Left renal pelvis (tissue), 4 donors: ENCODE measurements at places on chromosomes 13 and 19. TPM values are rescaled to one million over a fixed set of nuclear protein-coding genes. Genes with fewer than 3 reads are reported as not detected.
A peak's percentile ranks its signal among the peaks of the same experiment; 100 is the strongest.

GRCh38 chr13:110689041-110689440 lies 16.9 kb downstream of the CARS2 start:
- DNase-seq, result no peak

DNA sequence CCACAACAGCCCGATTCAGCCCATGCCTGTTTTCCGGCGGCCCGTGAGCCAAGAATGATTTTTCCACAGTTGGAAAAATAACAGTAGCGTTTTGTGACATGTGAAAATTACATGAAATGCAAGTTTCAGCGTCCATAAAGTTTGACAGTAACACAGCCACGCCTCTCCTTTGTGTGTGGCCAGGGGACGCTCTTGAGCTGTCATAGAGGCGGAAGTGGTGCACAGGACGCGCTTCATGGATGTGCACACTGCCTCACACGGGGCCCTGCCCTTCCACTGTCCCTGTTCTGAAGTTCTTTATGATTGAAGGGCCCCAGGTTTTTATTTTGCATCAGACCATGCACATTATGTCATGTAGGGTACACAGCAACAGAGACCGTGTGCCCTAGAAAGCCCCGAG lies 12.4 kb upstream of the ELAVL1 start:
- DNase-seq, result no peak

DNA sequence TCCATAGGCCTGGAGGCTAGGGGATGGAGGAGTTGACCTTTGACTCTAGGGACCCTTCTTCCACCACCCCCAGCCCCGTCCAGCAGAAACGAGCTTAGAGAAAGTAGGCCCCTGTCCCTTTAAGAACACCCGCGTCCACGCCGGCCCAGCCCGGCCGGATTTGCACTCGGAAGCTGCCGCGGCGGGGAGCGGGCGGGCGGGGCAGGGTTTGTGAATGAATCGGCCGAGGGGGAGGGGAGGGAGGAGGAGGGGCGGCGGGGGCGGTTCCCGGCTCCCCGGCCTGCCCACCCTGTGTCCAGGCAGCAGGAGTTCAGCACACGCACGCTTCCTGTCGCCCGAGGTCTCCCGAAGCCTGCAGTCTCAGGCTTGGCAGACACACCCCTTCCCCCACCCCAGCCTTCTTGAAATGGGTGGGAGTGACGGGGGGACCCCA lies 1.5 kb downstream of the UNC13A start:
- DNase-seq, result no peak

CEACAM4 gene
- polyA plus RNA-seq, result 0.31 TPM

ZNF358 gene
- polyA plus RNA-seq, result 71.8 TPM

FBN3 gene
- polyA plus RNA-seq, result 19.5 TPM

GRCh38 chr13:48126944-48127830 lies 32.3 kb upstream of the MED4 start:
- DNase-seq, result no peak

NLRP5 gene
- polyA plus RNA-seq, result not detected

- DNase-seq, result peak; percentile 75
Measured at GRCh38 chr19:39824143-39825092, 9.5 kb downstream of the DYRK1B start.

DNA sequence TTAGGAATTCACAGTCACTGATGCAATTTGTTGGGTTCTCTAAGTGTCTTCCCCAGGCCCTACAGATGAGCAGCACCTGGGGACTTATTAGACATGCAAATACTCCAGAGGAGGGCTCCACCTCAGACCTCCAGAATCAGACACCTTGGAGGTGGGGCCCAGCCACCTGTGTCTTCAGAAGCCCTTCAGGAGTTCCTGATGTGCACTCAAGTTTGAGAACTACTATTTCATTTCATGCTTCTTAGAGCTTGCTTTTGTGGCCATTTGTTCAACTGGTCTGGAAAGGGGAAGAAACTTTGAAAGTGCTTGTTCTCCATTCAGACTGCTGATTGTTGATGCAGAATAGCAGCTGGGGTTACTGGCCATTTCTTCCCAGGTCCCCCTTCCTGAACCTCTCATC lies 472.0 kb downstream of the COG6 start:
- DNase-seq, result no peak

DNA sequence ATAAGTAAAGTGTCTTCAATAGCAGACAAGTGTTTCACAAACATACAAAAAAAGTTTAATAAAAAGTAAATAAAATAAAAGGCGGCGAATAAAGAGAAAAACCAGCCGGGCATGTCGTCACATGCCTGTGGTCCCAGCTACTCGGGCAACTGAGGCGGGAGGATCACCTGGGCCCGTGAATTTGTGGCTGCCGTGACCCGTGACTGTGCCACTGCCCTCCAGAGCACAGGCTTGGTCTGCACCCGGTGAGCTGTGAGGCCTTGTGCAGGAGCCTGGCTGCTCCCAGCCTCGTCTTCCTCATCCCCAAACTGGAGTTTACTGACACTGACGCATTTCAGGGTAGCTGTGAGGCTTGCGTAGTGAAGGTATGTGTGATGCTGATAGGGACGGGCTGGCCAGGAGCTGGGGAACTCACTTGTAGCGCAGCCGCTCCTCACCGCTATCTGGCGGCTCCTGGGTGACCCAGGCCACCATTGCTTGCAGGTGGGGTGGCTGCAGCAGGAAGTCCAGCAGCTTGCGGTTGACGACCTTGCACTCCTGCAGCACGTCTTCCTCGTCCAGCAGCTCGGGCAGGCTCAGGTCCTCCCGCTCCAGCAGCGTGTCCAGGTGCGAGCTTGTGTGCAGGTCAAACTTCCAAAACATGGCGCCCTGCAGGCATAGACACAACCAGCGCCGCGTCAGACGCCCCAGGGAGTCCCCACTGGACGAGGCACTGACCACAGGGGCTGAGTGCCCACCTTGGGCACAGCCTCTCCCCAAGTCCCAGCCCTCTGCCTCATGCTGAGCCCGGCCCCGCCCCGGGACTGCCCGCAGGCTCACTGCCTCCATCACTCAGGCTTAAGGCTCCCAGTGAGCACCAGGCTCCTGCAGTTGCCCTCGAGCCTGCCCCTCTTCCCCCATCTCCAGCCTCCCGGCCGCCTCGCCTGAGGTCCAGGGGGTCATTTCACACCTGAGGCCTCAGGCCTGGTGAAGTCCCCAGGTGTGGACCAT lies 12.1 kb downstream of the PPP6R1 start:
- DNase-seq, result no peak

GRCh38 chr13:98974053-98974452 lies 3.8 kb downstream of the DOCK9 start:
- no peak for DNase-seq

DNA sequence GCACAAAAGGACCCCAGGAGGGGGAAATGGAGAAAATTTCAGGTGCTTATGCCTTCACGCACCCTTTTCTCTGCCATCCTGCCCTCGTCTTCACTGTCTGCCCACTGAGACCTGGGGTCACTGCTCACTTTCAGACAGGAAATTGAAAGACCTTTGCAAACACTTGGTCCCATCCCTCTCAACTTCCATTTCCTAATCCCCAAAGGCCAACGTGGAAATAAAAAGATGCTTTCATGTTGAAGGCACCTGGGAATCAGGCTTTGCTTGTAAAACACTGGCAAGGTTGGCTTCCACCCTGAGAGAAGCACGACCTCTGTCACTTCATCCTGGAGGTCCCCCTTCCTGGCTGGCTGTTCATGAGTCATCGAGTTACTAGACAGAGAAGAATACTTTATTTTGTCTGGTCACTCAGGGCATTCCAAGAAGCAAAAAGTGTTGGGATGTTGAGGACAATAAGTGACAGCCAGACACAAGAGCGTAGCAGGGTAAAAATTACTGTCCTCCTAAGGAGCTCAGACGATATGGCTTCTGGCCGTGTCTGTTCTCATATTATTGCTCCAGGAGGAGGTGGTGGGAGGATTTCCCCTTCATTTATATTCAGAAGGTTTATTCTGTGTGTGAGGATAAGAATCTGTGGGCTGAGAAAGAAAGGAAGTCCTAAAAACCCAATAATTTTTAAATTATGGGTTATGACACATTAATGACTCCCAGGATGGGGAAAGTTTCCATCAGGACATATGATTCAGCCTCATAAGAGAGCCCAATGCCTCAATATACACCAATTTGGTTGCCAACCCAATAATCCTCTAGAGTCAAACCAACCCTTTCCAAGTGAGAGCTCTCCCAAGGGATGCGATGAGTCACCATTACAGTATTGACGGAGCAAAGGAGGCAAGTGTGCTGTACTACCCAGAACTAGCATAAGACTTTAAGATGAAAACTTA lies 409.0 kb downstream of the COG6 start:
- DNase-seq, result no peak

GRCh38 chr13:42420304-42420703 lies 148.4 kb downstream of the AKAP11 start:
- no peak for DNase-seq

C19orf81 gene
- 3.2 TPM for polyA plus RNA-seq

DNA sequence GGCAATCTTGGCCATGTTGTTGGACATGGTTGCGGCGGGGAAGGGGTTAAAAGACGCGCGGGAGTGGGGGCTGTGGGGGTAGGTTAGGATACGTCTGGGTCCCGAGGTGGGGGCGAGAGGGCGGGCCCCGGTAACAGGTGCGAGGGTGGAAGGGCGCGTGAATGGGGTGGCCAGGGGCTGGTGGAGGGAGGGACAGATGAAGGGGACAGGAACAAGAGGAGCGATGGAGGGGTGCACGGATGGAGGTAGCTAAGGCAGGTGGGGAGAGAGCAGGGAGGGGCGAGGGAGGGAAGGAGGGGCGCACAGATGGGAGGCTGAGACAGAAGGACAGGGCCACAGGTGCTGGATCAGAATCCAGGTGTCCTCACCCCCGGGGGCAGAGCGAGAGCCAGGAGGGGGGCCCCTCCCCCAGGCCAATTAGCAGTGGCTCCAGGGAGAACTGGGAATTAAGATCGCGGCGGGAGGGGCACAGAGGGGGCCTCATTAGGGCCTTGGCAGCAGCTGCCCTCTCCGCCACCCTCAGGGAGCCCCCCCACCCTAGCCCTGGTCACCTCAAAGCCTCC lies 1.3 kb downstream of the GNG8 start:
- no peak for DNase-seq
